ENCODE measurements at places on chromosomes 5 and 9.

- DNase-seq: no peak
These were observed 107.3 kb upstream of the ANKRD55 start for GRCh38 chr5:56340196-56340980.

DNA sequence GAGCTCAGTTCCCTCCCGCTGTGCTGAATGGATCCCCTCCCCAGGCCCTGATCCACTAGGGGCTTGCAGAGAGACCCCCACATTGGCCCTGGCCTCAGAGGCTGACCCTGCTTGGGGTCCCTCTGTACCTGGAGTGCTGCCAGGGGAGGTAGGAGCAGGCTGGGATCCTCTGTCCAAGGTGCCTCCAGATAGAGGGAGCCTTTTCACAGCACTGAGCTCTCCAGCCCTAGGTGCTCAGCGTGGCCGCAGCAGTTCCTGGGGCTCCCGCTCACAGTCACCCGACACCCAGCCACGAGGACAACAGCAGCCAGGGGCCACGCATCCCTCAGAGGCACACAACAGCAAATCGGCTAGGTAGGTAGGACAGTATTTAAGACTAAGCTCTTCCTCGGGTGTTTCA is 62.2 kb upstream of the IRX2 start:
- no peak for DNase-seq

- DNase-seq: no peak
These were observed 58.3 kb downstream of the MFAP3 start for GRCh38 chr5:154097031-154097430.

DNA sequence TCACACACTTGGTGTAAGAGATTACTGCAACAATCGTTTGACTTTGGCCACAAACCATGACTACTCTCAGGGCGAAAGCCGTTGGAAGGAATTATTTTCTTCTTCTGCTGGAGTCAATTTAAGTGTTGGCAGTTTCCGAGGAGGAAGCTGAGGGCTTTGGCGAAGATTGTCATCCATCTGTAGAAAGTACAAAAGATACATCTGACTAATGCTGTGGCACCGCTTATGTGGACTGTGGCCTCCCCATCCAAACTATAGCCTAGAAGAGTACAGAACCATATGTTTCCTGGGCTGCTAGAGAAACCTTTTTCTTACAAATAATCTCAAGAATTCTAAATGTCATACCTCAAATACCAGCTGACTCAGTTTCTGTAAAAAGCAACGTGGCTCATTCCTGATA is 7.4 kb downstream of the MTX3 start:
- no peak for DNase-seq

GRCh38 chr5:106080535-106080934 is 1590.2 kb downstream of the EFNA5 start:
- DNase-seq: no peak

Measured in NCI-H2107 (cell line).